ENCODE measurements at places on chromosomes 4 and X.

GRCh38 chrX:96703816-96704215 is 19.2 kb downstream of the DIAPH2 start:
- DNase-seq = no peak

DNA sequence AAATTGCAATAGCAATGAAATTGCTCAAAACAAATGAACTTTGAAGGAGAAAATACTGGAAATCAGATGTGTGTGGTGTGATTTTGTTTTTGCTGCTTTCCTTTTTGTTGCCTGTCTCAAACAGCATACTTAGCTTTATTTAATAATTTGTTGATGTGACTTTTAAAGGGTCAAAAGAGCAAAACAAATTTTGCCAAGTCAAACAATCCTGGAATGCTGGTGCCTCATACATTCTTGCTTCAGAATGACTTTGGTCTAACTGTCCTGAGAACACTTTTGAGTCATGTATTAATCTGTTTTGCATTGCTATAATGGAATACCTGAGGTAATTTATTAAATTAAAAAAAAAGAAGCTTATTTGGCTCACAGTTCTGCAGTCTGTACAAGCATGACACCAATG is 3.4 kb downstream of the PF4V1 start:
- no peak for DNase-seq

GRCh38 chr4:67770422-67770821 is 16.2 kb upstream of the GNRHR start:
- no peak for DNase-seq

DNA sequence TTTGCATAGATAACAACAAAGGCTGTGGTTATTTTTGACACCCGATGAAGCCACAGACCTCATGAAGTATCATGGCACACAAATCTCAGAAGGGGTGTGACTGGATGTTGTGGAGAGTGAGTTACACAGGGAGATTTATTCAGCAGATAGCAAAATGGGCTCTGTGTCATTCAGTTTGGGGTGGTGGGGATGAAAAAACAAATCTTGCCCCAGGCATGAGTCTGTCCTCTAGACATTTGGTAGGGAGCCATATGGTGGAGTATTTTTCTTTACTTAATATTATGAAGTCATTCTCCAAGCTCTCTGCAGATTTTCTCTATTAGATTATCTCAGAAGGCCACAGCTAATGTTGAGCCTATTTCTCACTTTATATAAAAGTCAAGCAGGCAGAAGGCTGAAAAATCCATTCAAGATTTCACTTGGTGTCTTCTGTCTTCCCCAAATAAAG is 277.1 kb upstream of the TENM3 start:
- no peak for DNase-seq

- DNase-seq = no peak
Measured at GRCh38 chr4:154591890-154592289, 1.3 kb upstream of the FGA start.

DNA sequence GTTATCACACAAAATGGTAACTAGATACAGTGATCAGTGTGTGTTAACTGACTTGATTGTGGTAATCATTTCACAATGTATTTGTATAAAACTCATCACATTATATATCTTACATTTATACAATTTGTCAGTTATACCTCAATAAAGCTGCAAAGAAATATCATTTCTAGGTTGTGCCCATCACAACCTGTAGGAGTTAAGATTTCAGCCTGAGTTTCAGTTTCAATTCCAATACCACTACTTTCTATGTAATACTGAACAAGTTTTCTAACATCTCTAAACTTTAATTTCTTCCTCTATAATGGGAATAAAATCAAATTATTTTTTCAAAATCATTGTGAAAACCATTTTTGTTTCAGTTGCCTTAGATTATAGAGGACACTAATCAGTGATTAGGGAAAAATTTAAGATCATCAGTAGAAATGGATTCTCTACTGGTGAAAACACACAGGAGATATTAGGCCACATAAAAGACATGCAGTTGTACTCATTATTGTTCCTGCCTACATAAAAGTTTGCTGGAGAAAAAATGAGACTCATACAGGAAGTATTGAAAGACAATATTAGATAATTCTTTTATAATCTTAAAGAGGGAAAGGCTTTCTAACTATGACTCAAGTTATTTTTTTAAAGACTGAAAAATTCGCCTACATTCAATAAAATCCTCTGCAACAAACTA is 18.4 kb upstream of the TBC1D1 start:
- no peak for DNase-seq

GRCh38 chr4:173169178-173169427 is 492 bp downstream of the GALNT7 start:
- DNase-seq = no peak

DNA sequence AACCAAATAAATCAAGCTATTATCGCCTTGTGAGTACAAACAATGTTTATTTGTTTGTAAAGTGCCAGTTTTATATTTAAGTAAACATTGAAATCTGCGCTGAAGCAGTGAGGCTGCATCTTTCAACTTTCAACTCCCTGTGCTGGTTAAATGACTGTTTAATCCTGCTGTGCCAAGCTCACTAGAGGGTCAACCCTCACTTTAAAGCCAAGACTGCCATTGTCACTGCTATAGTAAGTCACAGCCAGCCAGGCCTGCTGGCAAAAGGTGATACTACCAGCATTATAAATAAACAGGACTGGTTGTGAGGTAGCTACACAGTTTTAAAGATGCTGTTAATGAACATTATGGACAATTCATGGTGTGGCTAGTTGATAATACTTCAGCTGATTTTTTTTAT is 34.6 kb downstream of the EFHC2 start:
- no peak for DNase-seq

GRCh38 chrX:11585174-11585573 is 80.5 kb downstream of the ARHGAP6 start:
- no peak for DNase-seq

DNA sequence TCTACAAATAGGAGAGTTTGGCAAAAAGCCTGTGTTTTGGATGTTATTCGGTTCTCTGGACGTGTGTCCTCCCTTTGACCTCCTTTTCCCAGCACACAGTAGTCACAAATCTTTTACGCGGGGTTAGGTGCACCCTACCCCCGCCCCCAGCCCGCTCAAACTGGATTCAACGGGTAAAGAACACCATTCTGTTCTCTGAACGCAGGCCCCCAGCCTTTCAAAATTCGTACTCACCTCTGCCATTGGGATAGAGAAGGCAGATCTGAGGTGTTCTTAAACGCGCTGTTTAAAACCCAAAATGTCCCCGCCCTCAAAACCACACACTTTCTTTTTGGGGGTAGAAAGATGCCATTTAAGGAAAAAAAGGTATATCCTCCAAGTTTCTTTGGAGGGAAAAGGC is 2.7 kb downstream of the LEF1 start:
- no peak for DNase-seq

- no peak for DNase-seq
Measured at GRCh38 chrX:37752936-37753335, 26.9 kb upstream of the CYBB start.

- DNase-seq = no peak
Measured at GRCh38 chr4:122826079-122826527, 528 bp upstream of the FGF2 start.

- DNase-seq = no peak
Measured at GRCh38 chr4:110154582-110154981, 43.8 kb downstream of the ELOVL6 start.

DNA sequence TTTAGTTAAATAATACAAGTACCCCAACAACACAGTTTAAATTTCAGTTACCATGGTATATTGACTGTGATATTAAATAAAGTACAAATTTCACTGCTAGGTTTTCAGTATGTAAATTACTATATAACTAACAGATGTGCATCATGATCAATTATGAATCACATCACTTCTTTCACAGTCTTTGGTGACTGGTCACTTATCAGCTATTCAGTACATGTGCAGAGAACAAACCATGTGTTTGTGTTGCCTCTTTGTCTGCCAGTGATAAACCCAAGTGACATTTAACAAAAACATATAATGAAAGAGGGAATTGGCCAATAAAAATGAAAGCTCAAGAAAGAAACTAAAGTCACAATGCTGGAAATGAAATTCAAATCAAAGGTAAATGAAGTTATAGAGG is 249.3 kb downstream of the CHIC1 start:
- DNase-seq = no peak

DNA sequence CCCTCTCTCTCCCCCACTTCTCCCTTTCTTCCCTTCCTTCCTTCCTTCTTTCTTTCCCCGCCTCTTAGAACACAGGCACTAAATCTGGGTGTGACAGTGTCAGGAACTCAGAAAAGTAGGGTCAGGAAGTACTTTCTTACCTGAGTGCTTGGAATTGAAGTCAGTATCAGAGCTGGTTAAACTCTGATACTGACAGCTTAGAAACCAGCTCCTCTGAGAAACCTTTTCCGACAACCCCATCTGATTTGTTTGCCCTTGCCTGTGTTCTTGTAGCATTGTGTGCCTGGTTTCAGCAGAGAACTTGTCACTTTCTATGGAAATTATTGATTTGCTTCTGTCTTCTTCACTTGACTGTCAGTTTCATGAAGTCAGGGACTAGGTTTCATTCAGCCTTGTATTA is 113.9 kb downstream of the AASDH start:
- no peak for DNase-seq

GRCh38 chrX:50865311-50865710 is 45.2 kb upstream of the BMP15 start:
- DNase-seq = no peak

- DNase-seq = no peak
Measured at GRCh38 chr4:139556071-139556723, at the start of gene SETD7. Gene SETD7 (minus strand): TSS chr4:139556219. CDS start chr4:139556137, 82 bp downstream.

GRCh38 chr4:8225706-8226443 is 26.8 kb downstream of the SH3TC1 start:
- DNase-seq = no peak

DNA sequence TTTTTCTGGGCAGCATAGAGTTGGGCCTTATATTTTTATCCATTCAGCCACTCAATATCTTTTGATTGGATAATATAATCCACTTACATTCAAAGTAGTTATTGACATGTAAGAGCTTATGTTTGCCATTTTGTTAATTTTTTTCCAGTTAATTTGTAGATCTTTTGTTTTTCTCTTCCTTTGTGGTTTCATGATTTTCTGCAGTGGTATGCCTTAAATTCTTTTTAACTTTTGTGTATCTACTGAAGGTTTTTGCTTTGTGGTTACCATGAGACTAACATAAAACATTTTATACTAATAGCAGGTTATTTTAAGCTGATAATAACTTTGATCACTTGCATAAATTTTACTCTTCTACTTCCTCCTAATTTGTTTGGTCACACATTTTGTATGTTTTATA is 140.8 kb upstream of the GATB start:
- no peak for DNase-seq

DNA sequence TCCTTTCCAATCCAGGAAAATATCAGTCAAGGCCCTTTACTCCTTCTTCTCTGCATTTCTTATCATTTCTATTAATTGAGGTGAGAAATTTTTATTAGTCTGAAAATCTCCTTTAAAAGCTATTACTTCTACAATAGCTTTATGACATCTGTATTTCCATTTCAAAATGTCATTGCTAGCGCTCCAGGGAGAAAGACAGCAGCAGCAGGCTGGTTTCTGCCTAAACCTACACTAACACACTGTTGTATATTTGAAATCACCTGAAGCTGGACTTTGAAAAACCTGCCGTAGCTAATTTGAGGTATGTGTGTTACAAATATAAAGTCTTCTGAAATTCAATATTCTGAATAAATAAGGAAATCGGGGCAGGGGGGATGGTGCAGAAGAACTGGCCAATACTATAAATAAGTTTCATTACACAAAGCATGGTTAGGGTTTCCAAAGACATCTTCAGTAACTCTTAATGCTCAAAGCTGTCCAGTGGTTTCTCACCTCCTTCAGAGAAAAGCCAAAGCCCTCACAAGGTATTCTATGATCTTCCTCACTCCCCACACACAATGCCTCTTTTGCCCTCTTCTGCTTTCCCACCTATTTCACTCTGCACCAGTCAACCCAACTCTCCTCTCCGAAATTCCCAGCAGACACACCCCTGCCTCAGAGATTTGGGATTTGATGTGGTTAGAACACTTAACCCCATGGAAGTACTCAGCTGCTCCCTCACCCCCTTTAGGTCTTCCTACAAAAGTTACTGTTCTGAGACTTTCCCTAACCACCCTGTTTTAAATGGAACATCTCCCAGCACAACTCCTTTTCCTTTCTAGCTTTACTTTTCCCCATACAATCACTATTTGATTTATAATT is 122.7 kb downstream of the PPP3CA start:
- DNase-seq = no peak

DNA sequence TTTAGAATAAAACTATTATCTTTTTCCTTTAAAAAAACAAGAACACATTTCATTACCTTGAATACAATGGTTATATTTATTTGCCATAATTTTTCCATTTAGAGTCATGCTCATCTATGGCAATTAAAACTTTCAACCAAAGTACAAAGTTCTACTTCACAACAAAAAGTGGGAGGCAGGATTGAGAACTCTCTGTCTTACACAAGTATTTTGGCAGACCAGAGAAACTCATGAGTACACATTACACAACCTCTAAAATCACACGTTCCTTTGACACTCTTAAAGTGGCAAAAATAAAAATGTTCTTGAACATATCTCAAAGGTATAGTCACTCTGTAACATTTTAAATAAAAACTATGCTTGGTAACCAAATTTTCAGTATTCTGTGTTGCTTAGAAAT is 213.4 kb downstream of the IL15 start:
- no peak for DNase-seq

GRCh38 chr4:16707874-16708273 is 190.6 kb downstream of the LDB2 start:
- DNase-seq = no peak

GRCh38 chr4:76278583-76278982 is 27.1 kb downstream of the FAM47E start:
- DNase-seq = no peak

GRCh38 chr4:61666244-61666643 is 466.1 kb downstream of the ADGRL3 start:
- DNase-seq = no peak

GRCh38 chr4:138078751-138079520 is 163.2 kb downstream of the SLC7A11 start:
- DNase-seq = no peak

- DNase-seq = no peak
Measured at GRCh38 chr4:1715002-1715758, 3.1 kb upstream of the SLBP start.

DNA sequence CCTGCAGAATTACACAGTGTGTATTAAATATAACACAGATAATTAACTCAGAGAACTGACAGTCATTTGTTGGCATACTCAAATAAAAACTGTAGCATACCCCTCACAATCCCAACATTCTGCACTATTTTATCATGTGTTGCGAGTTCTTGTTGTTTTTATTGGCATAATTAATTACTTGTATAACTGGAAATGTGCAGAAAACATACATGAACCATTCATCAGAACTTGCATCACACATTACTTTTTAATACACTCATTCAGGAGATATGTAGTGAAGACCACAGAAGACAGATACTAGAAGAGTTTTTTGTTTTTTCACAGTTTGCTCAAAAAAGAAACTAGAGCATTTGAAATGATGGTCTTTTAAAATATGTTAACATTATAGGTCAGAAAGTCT is 74.6 kb upstream of the NEIL3 start:
- DNase-seq = no peak

GRCh38 chr4:113682730-113683537 is 78.6 kb downstream of the CAMK2D start:
- DNase-seq = no peak

Measured in 8988T (cell line).